Mucosa of descending colon (tissue), 3 donors: ENCODE measurements at places on chromosomes 6 and 20. TPM values are rescaled to one million over a fixed set of nuclear protein-coding genes. Genes with fewer than 3 reads are reported as not detected.

- DNase-seq: no peak
Observed at GRCh38 chr6:87171938-87172633, 16.7 kb downstream of the ZNF292 start.

DNA sequence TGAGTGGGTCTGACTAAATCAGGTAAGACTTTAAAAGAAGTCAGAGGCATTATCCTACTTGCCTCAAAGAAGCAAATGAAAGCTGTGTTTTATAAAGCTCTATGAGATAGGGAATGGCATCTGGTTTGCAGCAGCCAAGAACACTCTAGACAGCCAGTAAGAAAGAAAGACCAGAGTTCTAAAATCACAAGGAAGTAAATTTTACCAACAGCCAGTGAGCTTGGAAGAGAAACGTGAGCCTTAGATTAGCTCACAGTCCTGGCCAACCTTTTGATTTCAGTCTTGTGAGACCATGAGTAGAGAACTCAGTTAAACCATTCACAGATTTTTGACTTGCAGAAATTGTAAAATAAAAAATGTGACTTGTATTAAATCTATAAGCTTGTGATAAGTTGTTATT, 693.0 kb downstream of the EYS start:
- no peak for DNase-seq

LY6G5C gene
- 1.7 TPM for total RNA-seq

LKAAEAR1 gene
- not detected for total RNA-seq

GRCh38 chr20:38631155-38632022, 29.8 kb downstream of the ARHGAP40 start:
- no peak for DNase-seq

- no peak for DNase-seq
Observed at GRCh38 chr20:40711079-40711478, 22.0 kb upstream of the MAFB start.

DNA sequence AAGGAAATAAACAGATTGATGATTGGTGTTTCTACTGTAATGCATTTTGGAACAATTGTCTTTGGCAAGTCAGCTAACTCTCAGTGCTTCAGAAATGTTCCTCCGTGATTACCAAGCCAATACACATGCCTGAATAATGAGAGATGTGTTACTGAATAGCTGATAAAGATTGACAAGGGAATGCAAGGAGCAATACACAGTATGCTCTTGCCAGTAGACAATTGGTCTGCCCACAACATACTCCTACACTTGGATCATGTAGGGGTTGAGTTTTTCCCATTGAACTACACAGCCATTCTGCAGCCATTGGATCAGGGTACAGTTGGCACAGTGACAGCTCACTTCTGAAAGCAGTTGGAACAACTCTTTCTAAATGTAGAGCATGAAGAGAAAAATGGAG, 5.6 kb upstream of the GJB7 start:
- DNase-seq: no peak

EYS gene
- 0.16 TPM for total RNA-seq

MAP7 gene
- 80.5 TPM for total RNA-seq

GRCh38 chr6:12289365-12289919, 719 bp upstream of the EDN1 start:
- no peak for DNase-seq

PACRG gene
- total RNA-seq: 1.1 TPM

GRCh38 chr6:135230711-135231468, 49.8 kb downstream of the MYB start:
- DNase-seq: no peak

STX11 gene
- total RNA-seq: 2.5 TPM

DNA sequence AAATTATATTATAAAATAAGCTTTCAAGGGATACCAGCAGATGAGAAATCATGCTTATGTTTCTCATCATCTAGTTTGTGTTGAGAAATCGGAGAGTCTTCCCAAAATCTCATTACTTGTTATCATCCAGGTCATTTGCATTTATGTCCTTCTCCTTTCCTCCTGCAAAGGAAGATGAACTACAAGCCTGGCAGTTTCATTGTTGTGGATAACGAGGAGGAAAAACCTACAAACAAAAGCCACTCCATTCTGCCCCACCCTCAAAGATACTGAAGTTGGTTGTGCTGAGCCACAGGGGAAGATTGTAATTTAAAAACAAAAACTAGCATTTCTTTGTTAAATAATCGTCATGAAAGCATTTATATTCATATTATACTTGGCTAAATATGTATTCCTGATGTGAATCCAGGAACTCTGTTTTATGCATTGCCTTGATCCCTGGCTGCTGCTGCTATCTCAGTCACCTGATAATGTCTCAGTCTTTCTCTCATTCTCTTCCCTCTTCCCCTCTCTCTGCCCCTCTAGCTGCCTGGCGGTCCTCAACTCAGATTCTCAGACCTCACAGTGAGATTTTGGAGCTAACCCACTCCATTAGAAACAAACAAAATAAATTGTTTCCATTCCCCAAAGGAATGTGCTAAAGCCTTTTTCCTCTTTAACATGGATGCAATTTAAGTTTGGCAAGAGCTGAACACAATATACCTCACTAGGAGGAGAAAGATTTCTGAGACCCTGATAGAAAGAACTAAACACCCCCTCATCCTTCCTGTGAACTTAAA, 185.3 kb downstream of the ADAT2 start:
- DNase-seq: no peak

DNA sequence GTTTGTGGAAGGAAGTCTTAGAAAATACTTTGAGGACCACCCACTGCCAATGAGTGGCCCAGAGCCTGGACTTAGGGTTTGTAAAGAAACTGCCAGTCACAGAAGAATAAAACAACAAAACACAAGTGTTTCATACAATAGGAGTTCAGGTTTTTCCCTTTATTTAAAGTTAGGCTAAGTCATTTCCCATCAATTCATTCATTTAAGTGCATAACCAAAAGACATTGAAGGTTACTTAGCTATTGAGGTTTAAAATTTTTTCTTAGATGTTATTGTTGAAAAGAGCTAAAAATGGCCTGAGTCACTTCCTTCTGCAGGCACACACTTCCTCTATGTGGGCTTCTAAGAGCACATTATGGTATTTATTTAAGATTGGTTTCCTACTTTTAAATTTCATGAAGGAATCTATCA, 54.2 kb downstream of the ARMC2 start:
- DNase-seq: no peak

- no peak for DNase-seq
Observed at GRCh38 chr6:22320750-22321149, 23.9 kb upstream of the PRL start.

DNA sequence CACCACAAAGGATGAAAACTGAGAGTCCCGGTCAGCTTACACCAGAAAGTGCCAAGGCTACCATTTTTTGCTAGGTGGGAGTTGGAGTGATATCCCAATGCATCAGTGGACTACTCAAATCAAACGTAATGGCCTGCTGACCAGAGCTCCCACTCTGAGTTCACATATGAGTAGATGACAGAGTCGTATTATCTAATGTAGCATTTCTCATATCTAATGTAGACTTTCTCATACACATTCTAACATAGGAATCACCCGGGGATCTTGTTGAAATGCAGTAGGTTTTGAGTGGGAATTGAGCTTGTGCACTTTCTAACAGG, 38.4 kb upstream of the FUCA2 start:
- no peak for DNase-seq

CEP85L gene
- total RNA-seq: 3.7 TPM

BTNL2 gene
- total RNA-seq: not detected

LRRC1 gene
- 105 TPM for total RNA-seq

ITPA gene
- total RNA-seq: 44.7 TPM

DNA sequence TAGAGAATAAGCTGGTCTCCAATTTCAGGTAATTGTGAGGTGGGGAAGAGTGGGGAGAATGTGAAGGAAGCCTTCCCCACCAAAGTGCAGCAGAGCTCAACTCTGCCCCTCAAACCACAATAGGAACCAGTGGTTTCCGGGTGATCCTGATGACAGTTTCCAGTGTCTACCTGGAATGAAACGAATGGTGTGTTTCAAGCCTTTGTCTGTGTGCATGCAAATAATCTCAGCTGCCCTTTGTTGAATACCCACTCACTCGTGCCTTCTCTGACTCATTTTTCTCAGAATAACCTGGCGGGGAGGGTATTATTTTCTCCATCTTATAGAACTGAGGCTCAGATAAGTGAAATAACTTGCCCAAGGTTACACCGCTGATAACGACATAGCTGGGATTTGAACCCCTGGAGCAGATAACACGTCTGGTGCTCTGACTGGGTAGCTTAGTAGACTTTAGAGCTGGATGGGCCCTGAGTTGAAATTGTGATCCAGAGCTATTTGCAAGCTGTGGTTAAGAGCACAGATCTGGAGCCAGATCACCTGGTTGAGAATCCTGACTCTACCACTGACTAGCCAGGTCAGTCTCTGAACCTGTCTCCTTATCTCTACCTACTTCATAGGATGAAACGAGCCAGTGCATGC, 85.1 kb downstream of the EYA2 start:
- DNase-seq: no peak

- DNase-seq: no peak
Observed at GRCh38 chr20:58313396-58313795, 3.9 kb downstream of the RAB22A start.

DNA sequence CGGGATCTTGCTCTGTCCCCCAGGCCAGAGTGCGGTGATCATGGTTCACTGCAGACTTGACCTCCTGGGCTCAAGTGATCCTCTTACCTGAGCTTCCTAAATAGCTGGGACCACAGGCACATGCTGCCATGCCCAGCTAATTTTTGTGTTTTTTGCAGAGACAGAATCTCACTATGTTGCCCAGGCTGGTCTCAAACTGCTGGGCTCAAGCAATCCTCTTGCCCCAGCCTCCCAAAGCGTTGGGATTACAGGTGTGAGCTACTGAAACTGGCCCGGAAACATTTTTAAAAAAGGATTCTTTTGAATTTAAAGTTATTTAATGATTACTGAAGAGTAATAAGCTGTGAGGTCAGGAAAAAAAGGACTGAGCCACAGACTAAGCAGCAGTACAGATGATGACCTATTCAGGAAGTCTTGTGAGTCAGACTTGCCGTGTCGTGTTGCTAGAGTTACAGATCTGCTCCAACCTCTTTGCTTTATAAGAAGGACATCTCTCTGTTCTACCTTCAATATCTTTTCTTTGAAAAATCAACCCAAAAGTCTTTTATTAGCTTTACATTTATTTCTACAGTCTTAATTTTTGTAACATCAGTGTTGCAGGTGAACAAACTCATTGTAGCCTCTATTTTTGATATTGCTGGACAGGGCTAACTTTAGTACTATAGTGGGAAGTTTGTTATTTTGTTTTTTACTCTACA, 108.7 kb downstream of the NCOA3 start:
- DNase-seq: peak; percentile 68

PIM1 gene
- total RNA-seq: 36.9 TPM

RIN2 gene
- 73.1 TPM for total RNA-seq

ZFP57 gene
- total RNA-seq: not detected

- DNase-seq: no peak
Observed at GRCh38 chr6:112639391-112639831, 292.3 kb downstream of the RFPL4B start.

DNA sequence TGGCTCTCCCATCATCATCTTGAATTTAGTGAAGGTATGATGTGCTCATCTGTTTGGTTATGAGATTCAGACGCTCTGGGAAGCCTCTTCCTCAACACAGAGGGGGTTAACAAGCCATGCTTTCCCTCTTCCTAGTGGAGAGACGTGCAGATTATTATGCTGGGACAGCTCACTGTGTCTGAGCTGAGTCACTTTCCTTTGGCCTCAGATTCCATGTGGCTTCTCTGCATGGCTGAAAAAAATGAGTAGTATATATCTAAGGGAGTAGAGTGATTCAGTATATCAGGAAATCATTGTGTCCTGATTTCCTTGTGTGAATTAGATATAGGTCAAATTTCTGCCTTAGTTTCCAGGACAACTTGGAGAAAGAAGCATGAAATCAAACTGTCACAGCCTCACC, 52.6 kb downstream of the FIG4 start:
- no peak for DNase-seq

SCUBE3 gene
- 0.26 TPM for total RNA-seq

DNA sequence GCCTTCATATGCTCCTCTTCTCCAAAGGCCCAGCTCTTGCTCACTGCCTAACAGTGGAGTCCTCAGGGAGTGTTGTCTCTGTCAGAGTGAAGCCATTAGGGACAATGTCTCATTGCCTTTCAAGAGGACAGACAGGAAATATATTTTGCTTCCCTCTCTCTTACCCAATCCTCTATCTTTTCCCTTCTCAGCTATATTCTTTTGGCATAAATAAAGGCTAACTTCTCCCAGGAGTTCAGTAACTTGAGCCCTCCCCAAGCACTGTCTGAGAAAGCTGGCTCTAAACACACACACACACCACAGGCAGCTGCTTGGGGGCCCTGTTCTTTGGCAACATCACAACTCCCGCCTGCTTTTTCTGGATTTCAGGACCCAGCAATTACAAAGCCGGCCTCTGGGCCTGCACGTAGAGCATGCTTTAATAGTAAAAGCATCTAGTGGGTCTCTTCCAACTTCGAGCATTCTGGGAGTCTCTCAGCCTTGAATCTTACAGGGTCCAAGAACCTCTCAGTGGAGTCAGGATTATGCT, 34.7 kb upstream of the LAMA4 start:
- DNase-seq: peak; percentile 43

HSPA12B gene
- total RNA-seq: 3.4 TPM

DNA sequence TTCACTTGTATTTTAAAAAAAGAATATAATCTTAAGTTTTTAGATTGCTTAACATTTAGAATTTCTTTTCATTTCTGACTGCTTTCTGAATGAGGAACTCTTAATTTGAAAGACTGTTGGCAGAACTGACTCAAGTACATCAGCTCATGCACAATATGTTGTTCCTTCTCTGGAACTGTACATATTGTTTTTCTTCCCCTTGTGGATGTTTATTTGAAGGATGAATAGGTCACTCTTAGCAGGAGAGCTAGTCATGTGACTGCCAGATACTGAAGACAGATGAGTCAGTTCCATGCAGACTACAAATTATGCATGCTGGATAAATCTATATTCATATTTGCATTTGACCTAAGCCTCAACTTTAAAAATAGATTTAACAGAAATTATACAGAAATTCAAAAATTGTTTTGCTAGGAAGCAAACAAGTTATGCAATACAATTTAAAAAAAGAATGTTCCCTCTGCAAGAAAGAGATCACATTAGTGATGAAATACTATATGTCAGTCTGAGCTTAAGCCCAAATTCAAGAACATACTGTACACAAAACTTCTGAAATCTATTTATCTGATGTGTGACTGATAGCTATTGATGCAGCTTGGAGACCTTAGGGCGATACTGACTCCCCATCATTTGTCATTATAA, 1274.9 kb upstream of the GJE1 start:
- no peak for DNase-seq

GRCh38 chr6:109230453-109230852, 135.1 kb downstream of the CEP57L1 start:
- DNase-seq: peak; percentile 87

DNA sequence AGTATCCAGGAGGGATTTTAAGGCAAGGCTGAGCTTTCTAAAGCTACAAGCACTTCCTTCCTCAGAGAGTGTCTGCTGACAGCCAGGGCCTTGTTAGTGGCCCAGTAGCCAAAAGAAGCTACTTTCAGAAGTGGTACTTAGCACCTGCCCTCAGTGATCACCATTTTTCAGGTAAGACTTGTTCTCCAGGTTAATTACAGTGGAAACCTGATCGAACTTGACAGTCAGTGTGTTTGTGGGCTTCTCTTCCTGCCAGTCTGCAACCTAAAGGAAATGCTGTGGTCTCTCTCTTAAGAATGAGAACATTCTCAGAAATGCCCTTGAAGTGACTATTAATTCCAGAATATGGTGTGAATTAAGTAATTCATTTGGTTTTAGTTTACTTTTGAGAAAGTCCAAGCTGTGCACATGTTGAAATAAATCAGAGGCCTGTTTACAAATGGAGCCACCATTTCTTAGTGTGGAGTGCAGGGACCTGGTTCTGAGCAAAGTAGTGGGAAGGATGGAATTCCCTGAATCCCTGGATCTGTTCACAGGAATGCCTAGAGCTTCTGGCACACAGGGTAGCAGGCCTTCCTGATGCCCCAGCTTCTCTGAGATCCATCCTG, 185.3 kb upstream of the AGPAT4 start:
- no peak for DNase-seq

CLDN20 gene
- not detected for total RNA-seq
